ENCODE measurements at places on chromosomes 4 and X.

DNA sequence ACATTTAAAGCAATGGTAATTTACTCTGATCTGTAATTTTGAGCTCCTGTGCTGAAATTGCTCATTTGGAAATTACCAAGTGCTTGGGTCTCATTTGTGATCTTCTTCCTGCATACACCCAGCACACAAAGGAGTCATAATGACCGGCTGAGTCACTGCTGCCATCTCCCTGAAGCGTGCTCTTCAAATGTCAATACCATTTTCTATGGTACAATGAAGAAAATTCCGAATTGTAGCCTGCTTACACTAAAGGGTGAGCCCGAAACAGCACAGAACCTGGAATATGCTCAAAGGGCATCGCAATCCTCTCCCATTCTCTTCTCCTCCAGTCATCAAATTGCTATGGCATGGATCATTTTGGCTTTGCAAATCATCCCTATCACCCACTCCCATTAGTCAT lies 140.5 kb downstream of the GRIA3 start:
- DNase-seq, result no peak

DNA sequence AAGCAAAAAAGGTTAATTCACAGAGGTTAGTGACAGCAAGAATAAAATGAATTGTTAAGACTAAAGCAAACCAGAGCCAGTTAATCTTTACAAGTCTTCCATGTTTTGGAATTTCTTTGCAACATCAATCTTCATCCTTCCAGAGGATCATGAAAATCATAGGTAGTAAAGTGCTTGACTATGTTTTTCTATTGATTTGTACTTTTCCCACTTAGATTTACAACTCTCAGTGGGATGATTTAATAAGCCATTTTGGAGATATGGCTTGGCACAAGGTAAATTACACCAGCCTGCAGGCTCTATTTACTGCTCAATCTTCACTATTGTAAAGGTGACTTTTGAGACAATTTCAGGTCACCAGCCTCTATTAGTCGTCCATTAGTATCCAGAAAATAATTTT lies 26.5 kb downstream of the MSL3 start:
- DNase-seq, result no peak

DNA sequence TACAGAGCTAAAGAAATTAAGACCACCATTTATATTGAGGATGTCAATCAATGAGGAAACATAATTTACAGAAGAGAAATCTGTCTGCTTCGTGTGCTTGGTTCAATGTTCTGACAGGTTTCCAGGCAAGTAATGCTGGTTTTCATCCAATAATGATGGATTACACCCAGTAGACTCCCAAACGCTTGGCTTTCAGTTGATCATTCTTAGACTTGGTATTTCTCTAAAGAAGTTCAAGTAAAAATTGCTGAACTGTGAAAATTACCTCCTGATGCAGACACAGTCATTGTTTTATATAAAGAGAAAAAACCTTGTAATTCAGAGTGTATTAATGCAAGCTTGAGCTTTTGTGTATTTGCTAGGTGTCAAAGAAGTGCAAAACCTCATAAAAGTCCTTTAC lies 85.0 kb downstream of the VCX3A start:
- DNase-seq, result no peak

DNA sequence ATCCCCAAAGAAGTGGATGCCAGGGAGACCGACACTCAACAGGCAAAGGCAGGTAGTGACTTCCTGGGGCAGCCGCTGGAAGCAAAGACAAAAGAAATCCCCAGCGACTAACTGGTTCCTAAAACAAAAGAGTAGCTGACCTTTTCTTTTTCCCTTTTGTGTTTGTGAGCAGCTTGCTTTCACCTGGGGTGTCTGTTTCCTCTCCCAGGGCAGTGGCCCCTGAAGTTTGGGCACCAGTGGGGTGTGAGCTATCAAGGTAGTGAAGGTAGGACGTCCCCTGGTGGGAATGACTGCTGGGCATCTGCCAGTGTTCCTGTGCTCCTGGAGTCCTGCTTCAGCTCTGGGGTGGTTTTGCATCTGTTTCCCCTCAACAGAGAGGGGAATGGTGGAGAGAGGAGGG lies 41.6 kb upstream of the STIM2 start:
- no peak for DNase-seq

DNA sequence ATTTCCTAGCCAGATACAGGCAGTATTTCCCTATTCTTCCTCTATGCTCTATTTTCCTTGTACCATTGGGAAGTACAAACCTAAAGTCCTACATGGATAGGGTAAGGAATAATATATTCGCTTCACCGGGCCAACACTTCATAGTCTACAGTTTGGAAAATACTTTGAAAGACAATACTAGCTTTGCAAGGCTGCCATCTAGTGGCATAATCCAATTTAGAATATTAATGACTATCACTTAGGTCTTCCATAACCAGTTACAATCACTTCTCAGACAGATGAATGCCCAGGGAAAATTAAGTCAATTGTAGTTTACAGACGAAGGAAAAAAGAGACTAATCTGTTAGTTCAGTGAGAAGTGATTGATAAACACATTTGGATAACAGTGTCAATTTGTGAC lies 141.0 kb upstream of the FAM47C start:
- DNase-seq, result no peak

- no peak for DNase-seq
Measured at GRCh38 chrX:72095370-72095769, 36.3 kb downstream of the RTL5 start.

DNA sequence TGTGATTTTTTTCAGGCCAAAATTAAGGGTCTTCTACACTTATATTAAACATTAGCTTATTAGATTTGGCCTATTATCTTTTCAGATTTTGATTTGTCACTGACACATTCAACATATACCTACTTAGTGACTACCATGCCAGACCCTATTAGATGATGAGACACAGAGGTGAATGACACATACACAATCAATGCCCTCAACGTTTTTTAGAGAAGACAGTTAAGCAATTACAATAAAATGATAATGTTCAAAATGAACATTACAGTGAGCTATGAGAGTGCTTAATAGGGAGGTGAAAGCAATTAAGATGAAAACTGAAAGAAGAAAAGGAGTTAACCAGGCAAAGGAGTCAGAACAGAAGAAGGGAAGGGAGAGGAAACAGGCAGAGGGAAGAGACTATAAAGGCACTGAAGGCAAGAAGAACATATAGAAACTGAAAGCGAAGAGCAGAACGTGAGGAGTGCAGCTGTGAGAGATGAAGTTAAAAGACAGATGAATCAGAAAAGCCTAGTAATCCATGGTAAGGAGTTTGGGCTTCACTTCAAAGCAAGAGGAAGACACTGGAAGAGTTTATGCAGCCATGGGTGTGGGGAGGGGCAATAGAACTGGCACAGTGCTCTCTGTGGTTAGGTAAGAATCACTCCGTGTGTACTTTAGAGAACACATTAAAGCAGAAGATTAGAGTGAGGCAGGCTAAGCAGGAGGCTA lies 119.0 kb downstream of the REELD1 start:
- DNase-seq, result no peak

DNA sequence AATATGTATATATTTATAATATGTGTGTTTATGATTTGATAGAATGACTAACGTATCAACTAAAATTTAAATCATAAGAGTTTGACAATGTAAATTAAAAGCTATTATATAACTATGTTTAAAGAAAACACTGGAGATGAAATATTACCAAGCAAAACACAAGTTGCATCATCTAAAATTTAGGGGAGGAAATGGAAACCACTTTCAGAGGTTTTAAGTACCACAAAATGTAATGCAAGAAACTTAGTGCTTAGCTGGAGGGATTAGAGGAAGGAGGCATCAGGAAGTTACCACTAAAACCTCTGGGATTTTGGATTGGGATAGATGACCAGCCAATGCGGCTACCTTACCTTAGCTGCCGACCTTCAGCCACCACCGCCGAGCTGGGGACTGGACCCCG lies 1192.1 kb upstream of the PRKX start:
- no peak for DNase-seq

DNA sequence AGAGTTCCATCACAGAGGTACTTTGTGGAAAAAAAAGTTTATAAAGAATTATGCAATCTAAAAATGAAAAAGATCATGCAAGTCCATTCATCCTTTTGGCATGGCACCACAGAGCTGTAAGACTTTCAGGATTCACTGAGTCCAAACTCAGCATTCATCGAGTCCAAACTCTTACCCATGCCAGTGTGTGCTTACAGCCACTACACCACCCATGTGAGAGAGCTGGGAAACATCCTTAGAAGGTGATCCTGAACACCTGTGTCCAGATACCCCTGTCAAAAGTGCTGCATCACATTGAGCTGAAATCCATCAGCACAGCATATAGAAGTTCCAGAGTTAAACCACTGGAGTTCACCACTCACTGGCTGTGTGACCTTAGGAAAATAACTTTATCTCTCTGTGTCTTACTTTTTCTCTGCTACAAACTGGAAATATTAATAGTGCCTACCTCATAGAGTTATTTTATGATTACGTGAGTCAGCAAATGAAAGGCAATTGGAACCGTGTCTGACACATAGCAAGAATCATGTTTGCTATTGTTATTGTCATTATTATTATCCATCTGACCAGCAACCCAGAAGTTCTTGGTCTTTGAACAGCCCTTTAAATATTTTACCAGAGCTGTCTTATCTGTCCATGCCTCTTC lies 115.0 kb upstream of the FTHL17 start:
- DNase-seq, result no peak

GRCh38 chrX:150703695-150703974 lies 10.4 kb downstream of the MTMR1 start:
- DNase-seq, result no peak

DNA sequence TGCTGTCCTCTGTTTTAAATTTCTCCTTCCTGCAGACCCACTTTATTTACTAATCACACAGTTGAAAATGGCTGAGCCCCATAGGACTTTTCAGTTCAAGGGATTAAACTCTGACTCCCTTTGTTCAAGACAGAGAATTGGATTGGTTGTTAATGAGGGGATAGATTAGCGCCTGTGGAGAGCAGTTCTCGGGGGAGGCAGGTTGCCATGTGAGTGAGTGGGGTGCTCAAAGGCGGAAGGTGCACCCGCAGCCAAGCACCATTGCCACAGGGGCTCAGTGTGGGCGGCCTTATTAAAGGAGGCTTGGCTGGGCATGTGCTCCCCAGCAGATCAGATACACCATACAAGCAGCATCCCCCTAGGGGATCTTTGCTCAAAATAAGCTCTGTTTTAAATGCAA lies 7.9 kb upstream of the CBR4 start:
- DNase-seq, result no peak

DNA sequence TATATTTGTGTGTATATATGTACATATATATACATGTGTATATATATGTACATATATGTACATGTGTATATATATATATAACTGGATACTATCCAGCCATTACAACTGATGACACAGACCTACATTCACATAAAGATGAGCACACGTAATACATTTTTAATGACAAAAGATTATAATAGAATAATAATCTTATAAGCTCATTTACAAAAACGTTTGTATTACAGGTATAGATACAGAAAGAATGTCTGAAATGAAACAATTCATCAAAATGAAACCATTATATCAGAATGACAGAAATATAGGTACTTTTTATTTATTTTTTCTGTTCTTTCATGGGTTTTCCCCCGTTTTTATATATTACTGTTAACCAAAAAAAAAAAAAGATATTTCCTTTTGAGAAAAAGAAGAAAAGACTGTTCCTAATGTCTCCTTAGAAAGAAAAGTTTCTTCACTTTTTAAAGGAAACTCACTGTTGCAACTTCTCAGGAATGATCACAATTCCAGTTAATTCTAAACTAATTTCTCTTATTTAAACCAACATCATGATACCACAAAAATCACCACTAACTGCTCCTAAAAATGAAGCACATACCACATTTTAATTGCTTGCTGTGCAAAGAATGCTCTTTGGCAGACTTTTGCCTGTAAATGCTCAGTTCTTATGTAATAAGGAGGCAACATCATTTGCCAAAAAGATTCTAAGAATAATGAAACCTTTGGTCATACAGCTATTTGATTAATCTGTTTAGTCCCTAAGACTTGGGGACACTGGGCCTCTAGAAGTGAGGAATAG lies 18.9 kb downstream of the LEF1 start:
- no peak for DNase-seq

GRCh38 chr4:73257234-73257633 lies 1.4 kb downstream of the ANKRD17 start:
- peak; percentile 14 for DNase-seq

DNA sequence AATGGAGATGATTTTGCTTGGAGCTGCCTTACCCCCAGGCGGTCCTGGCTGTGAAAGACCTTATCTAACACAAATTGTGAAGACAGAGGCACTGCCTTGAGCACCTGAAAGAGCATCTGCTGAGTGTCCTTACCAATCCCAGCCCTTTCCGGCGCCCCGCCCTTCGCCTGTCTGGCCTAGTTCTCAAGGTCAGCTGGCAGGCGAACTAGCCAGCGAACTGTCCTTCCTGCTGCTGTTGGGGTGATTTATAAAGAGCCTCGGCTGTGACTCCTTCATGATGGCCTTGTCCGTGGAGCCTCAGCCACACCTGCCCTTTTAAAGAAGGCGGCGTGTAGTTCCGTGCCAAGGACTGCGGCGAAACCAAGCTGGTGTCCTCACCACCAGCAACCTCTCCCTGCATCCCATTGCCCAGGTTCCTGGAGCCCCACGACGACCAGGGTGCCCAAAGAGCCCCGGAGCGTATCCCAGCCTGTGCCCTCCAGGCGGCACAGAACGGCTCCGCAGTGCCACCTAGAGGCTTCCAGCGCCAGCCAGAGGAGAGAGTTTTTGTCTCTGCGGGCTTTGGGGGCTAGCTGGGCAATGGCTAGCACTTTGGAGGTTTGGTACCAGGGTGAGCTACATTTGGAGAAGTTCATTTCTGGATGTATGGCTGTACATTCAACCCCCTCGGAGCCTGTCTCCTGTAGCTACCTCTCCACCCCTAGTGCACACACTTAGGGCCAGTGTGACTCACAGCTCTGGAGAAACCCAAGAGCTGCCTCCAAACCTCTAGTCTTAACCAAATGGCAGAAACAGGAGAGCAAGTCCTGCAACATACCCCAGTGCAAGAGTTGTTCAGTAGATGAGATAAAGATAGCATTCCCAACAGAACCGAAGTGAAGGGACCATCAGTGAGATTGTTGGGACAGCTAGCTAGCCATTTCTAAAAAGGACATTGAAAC lies 36.8 kb upstream of the VMA21 start:
- no peak for DNase-seq

GRCh38 chrX:40285876-40286275 lies 188.1 kb upstream of the BCOR start:
- no peak for DNase-seq
